ENCODE measurements at places on chromosomes 13 and 19. TPM values are rescaled to one million over a fixed set of nuclear protein-coding genes. Genes with fewer than 3 reads are reported as not detected.

DNA sequence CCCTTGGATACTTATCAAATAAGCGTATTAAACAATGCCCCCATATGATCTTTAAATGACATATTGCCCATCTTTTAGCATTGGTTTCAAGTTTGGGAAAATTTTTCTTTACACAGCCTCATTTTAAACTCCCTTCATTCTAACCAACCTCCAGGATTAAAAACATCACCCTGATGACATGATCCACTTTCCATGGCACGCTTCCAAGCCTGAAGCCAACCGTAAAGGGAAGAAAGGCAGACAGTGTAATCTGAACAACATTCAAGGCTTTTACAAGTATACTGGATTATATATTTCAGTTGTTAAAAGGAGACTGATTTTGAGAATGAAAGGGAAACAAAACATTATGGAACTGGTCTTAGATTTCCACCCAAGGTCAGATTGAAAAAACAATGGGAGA, 1721.9 kb downstream of the OLFM4 start:
- no peaks in the 10 kb centered on the region for H3K27me3 ChIP-seq
- no peak for DNase-seq
- no peak overlapping the region for H3K27ac ChIP-seq
- H3K4me1 ChIP-seq: no peaks in the 10 kb centered on the region

The ACTMAP gene
- total RNA-seq: 0.48 TPM

The BLVRB gene
- 66.5 TPM for total RNA-seq

DNA sequence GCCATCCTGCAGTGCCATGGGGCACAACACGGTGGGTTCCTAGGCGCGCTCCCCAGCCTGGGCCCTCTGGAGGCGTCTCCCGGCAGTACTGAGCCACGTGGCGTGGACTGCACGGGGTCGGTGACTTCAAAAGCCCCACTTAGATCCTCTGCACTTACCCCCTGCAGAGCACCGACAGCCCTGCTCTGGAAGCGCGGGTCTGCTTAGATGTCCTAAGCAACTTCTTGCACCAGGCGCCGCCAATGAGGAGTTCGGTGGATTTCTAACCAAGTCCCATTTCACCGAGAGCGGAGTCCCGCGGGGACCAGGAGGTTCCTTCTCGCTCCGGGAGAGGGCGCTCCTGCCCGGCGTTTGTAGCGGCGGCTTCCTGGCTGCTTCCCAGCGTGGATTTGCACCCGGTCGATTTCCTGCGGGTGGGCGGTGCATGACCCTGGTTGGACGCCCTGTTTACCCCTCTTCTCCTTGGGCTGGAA, 25.2 kb upstream of the ZNF845 start:
- no peak overlapping the region for H3K27ac ChIP-seq
- no peaks in the 10 kb centered on the region for H3K4me1 ChIP-seq
- no peaks in the 10 kb centered on the region for H3K27me3 ChIP-seq
- H3K36me3 ChIP-seq: no peaks in the 10 kb centered on the region

The THSD8 gene
- not detected for total RNA-seq

DNA sequence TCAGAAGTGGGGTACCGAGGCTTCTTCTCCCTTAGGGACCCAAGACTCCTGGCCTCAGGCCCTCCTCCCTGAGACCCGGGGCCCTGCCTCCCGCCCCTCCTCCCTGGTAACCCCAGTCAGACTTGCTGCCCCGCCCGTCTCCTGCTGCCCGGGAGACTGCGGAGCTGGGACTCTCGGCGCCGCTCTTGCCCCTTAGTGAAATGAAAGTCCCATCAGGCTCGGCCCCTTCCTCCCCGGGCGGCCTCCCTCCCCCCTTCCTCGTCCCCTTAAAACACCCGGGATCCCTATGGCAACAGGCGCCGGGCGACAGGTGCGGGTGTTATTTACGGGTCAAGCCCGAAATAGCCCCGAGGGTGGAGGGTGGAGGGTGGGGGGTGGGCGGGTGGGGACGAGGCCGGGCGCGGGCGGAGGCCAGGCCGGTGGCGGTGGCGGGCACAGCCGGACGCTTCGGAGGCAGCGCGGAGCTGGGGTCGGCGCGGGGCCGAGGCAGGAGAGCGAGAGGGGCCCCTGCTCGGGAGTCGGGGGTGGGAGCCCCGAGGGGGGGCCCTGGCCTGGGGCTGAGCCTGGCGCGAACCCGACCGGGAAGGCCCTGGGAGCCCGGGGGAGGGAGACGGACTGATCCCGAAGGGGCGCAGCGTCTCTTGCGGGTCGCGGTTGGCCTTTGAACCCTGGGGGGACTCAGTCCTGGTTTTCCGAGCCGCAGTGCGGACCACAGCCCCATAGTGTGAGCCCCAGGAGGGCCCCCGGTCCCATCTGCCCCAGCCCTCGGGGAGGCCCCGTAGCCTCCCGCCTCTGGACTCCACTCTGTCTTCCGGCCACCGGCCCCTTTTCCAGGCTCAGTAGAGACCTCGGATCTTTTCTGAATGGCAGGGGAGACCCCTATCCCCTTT, at the start of gene CACNG6:
CACNG6 (plus strand) TSS at position 414 of the 890 bp plus-strand sequence. CDS start 1,241 bp downstream, outside the sequence.
- H3K4me1 ChIP-seq: no peaks in the 10 kb centered on the region
- peaks cover 11% of the 10 kb centered on the region for H3K27me3 ChIP-seq
- no peaks in the 10 kb centered on the region for H3K36me3 ChIP-seq
- H3K27ac ChIP-seq: no peak within 1 kb of the TSS
- no peak within 1 kb of the TSS for H3K4me3 ChIP-seq
- no peak for DNase-seq

DNA sequence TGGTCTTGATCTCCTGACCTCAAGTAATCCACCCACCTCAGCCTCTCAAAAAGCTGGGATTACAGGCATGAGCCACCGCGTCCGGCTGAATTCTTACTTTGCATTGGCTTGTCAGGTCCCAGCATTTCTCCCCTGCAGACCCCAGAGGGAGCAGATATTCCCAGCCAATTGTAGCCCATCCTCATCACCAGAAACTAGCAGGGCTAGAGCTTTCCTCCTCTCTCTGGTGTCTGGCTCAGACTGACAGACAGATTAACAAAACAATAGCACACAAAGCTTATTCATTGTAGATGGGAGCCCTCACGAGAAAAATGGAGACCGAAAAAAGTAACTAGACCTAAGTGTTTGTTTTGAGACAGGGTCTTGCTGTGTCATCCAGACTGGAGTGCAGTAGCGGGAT, 7.5 kb upstream of the MPV17L2 start:
- no peak overlapping the region for H3K27ac ChIP-seq
- no peaks in the 10 kb centered on the region for H3K36me3 ChIP-seq
- no peak for DNase-seq

The TMEM150B gene
- not detected for total RNA-seq

- no peaks in the 10 kb centered on the region for H3K27me3 ChIP-seq
- H3K4me1 ChIP-seq: no peaks in the 10 kb centered on the region
- DNase-seq: no peak
- no peaks in the 10 kb centered on the region for H3K36me3 ChIP-seq
Measured at GRCh38 chr13:109400624-109401257, 385.6 kb downstream of the IRS2 start.

- no peak for DNase-seq
- no peak overlapping the region for H3K27ac ChIP-seq
- peaks cover 7% of the 10 kb centered on the region for H3K4me1 ChIP-seq
- no peaks in the 10 kb centered on the region for H3K27me3 ChIP-seq
Measured at GRCh38 chr19:12672744-12673143, 6.1 kb downstream of the WDR83 start.

- H3K4me3 ChIP-seq: no peak overlapping the region
- H3K27ac ChIP-seq: peak overlapping the region; percentile 71
- H3K4me1 ChIP-seq: no peaks in the 10 kb centered on the region
Measured at GRCh38 chr19:41479757-41480191, 36.8 kb downstream of the ERICH4 start.

- no peaks in the 10 kb centered on the region for H3K4me1 ChIP-seq
- no peak overlapping the region for H3K4me3 ChIP-seq
- DNase-seq: no peak
- no peaks in the 10 kb centered on the region for H3K36me3 ChIP-seq
Measured at GRCh38 chr13:99725644-99726043, 224.4 kb downstream of the TM9SF2 start.

- peaks cover 3% of the 10 kb centered on the region for H3K4me1 ChIP-seq
- H3K27ac ChIP-seq: peak overlapping the region; percentile 93
- peak overlapping the region; percentile 26 for H3K4me3 ChIP-seq
- H3K27me3 ChIP-seq: no peaks in the 10 kb centered on the region
Measured at GRCh38 chr19:6092329-6093286, 17.7 kb downstream of the RFX2 start.

GRCh38 chr19:56314018-56314380, 640 bp downstream of the ZSCAN5A start:
- no peaks in the 10 kb centered on the region for H3K4me1 ChIP-seq
- H3K36me3 ChIP-seq: no peaks in the 10 kb centered on the region
- no peak for DNase-seq
- H3K4me3 ChIP-seq: peak overlapping the region; percentile 61
- peak overlapping the region; percentile 97 for H3K27ac ChIP-seq

GRCh38 chr13:36945078-36945477, 25.0 kb upstream of the SMAD9 start:
- no peak overlapping the region for H3K4me3 ChIP-seq
- no peaks in the 10 kb centered on the region for H3K36me3 ChIP-seq
- H3K27me3 ChIP-seq: no peaks in the 10 kb centered on the region
- H3K27ac ChIP-seq: no peak overlapping the region
- DNase-seq: no peak
- H3K4me1 ChIP-seq: no peaks in the 10 kb centered on the region

DNA sequence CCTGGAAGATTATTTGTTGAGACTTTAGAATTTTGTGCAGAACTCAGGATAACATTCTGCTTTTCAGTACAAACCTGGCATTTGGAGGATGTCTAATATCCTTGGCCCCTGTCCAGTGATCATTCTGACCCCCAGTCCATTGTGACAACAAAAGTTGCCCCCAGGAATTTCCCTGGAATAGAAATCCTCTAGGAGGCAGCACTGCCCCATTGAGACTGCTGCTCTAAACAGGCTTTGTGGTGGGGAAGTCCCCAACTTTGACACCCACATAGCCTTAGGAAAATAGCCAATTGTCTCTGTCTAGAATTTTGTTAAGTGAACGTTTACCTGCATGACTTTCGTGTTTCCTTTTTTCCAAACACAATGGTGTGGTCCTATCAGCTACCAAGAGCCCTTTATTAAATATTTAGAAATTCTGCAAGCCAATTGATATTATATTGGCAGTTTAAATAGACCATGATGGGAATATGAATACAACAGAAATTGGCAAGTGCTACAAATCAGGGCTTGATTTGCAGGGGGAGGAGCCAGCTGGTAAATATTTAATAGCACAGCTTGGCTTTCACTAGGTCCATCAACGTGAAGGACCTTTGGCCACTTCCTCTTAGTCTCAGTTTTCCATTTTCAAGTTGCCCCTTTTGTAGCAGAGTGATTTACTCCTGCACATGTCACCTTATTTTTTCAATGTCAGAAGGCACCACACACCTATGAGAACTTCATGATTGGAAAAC, 451.7 kb downstream of the EFNB2 start:
- no peaks in the 10 kb centered on the region for H3K27me3 ChIP-seq
- H3K4me3 ChIP-seq: no peak overlapping the region
- H3K27ac ChIP-seq: no peak overlapping the region
- H3K36me3 ChIP-seq: no peaks in the 10 kb centered on the region
- DNase-seq: no peak

DNA sequence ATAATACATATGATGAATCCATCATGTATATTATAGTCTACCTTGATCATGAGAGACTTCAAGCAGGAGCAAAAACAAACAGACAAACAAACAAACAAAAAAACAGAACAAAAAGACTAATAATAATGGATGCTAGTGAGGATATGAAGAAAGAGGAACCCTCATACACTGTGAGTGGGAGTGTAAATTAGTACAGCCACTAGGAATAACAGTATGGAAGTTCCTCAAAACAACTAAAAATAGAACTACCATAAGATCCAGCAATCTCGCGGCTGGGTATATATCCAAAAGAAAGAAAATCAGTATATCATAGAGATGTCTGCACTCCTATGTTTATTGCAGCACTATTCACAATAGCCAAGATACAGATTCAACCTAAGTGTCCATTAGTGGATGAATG, 7.0 kb upstream of the DLEU7 start:
- no peak for DNase-seq
- H3K4me1 ChIP-seq: no peaks in the 10 kb centered on the region
- no peak overlapping the region for H3K4me3 ChIP-seq
- no peaks in the 10 kb centered on the region for H3K27me3 ChIP-seq

The ATP4A gene
- not detected for total RNA-seq

DNA sequence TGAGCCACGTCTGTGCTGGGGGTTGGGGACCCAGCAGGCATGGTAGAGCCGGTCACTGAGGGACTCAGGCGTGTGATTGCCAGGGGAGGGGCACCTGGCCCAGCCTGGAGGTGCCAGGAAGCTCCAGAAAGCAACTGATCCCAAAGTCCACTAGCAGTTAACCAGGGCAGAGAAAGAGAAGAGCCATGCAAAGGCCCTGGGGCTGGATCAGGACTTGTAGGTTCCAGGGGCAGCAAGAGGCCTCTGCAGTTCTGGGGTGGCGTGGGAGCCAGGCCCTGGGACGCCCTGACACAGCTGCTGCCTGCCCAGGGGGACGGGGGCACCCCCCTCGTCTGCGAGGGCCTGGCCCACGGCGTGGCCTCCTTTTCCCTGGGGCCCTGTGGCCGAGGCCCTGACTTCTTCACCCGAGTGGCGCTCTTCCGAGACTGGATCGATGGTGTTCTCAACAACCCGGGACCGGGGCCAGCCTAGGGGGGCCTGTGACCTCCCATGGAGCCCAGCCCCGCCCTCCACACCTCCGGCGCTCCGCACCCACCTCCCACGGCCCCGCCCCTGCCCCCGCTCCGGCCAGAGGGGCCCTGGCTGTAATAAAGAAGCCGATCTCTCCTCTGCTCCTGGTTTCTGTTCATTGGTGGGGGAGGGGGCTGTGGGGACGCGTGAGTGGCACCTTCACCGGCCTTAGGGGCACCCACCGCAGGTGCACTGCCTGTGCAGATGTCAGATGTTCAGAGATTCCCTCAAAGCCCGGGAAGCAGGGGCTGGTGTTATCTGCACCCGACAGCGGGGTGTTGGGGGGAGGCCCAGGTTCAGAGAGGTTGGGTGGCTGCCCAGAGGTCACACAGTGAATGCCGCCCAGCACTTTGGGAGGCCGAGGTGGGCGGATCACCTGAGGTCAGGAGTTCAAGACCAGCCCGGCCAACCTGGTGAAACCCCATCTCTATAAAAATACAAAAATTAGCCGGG, 4.1 kb downstream of the AZU1 start:
- H3K4me3 ChIP-seq: no peak overlapping the region
- H3K36me3 ChIP-seq: no peaks in the 10 kb centered on the region
- no peaks in the 10 kb centered on the region for H3K4me1 ChIP-seq

GRCh38 chr13:39201180-39201579, 162.9 kb downstream of the NHLRC3 start:
- H3K27ac ChIP-seq: no peak overlapping the region
- no peaks in the 10 kb centered on the region for H3K36me3 ChIP-seq
- DNase-seq: no peak
